T-helper 2 cell treated with Interferon-gamma antibody and Interleukin-4, amounts not matched to agents 5 μg/mL and 100 μg/mL, for 36 hours (primary cell): ENCODE measurements at places on chromosomes 5 and 9.

GRCh38 chr5:31731016-31731415 is 92.1 kb downstream of the PDZD2 start:
- DNase-seq, result no peak
- no peaks in the 10 kb centered on the region for H3K36me3 ChIP-seq
- no peak overlapping the region for H3K4me3 ChIP-seq
- no peak overlapping the region for H3K27ac ChIP-seq
- no peaks in the 10 kb centered on the region for H3K27me3 ChIP-seq

DNA sequence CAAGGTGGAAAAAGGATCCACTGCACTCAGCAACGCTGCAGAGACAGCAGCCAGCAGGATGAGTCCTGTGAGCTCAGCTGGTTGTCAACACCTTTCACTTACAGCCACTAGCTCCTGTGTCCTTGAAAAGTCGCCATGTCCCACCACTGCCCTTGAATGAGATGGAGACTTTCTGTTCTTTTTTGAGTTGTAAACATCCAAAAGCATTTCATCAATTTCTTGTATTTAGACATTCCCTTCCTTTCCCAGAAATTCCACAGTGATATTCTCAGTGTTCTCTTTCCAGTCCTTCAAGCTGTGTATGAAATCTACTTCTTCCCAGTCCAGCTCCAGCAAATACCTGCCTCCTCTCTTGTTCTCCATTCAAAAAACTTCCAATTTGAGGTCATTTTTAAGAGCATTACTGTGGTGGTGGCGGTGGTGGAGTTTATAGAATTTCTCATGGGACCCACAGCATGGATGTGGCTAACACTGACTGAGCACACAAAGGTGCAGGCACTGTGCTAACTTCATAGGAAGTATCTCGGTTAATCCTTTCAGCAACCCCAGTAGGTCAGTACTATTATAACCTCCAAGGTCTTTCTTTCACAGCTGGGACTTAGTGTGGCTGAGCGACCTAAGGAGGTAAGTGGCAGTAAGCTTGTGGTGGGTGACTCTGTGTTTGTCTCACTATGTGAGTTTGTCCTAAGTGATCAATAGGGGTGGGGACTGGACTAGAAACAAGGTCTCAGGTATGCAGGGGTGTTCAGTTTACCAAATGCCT is 15.0 kb upstream of the GPX3 start:
- no peak overlapping the region for H3K27ac ChIP-seq
- no peaks in the 10 kb centered on the region for H3K4me1 ChIP-seq
- no peak for DNase-seq
- no peak overlapping the region for H3K4me3 ChIP-seq

DNA sequence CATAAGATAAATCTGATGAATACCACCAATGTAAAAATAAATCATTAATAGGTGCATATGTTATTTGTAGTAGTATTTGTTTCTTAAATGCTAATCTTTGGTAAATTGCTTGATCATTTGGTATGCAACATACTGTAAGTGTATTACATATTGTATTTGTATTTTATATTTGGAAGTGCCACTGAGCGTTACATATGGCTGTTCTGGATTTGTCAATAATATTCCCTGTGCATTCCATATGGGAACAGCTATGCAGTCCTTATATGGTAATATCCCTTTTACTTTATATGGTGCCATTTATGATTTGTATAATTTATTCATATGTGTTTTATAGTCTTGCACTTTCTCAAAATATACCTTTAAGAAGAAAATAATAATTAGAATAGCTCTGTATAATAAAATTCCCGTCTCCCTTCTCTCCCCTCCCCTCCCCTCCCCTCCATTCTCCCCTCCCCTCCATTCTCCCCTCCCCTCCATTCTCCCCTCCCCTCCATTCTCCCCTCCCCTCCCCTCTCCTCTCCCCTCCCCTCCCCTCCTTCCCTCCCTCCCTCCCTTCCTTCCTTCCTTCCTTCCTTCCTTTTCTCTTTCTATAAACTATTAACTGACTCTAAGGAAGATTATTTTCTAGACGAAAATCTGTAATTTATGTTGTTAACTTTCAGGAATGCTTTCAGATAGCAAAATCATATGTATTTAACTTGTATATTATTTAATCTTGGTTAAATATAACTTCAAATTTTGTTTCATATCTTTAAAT is 241.4 kb downstream of the CSNK1G3 start:
- H3K36me3 ChIP-seq, result no peaks in the 10 kb centered on the region
- H3K4me3 ChIP-seq, result no peak overlapping the region
- DNase-seq, result no peak
- no peak overlapping the region for H3K27ac ChIP-seq
- H3K4me1 ChIP-seq, result no peaks in the 10 kb centered on the region

- peaks cover 30% of the 10 kb centered on the region for H3K36me3 ChIP-seq
- H3K27ac ChIP-seq, result no peak overlapping the region
- no peak overlapping the region for H3K4me3 ChIP-seq
- DNase-seq, result no peak
- H3K4me1 ChIP-seq, result peaks cover 34% of the 10 kb centered on the region
- no peaks in the 10 kb centered on the region for H3K27me3 ChIP-seq
These were observed 6.7 kb downstream of the NCBP1 start for GRCh38 chr9:97640325-97640724.

- H3K36me3 ChIP-seq, result no peaks in the 10 kb centered on the region
- H3K27ac ChIP-seq, result no peak overlapping the region
- no peaks in the 10 kb centered on the region for H3K4me1 ChIP-seq
- DNase-seq, result no peak
- H3K27me3 ChIP-seq, result no peaks in the 10 kb centered on the region
These were observed 59.7 kb downstream of the COL23A1 start for GRCh38 chr5:178530526-178530925.

DNA sequence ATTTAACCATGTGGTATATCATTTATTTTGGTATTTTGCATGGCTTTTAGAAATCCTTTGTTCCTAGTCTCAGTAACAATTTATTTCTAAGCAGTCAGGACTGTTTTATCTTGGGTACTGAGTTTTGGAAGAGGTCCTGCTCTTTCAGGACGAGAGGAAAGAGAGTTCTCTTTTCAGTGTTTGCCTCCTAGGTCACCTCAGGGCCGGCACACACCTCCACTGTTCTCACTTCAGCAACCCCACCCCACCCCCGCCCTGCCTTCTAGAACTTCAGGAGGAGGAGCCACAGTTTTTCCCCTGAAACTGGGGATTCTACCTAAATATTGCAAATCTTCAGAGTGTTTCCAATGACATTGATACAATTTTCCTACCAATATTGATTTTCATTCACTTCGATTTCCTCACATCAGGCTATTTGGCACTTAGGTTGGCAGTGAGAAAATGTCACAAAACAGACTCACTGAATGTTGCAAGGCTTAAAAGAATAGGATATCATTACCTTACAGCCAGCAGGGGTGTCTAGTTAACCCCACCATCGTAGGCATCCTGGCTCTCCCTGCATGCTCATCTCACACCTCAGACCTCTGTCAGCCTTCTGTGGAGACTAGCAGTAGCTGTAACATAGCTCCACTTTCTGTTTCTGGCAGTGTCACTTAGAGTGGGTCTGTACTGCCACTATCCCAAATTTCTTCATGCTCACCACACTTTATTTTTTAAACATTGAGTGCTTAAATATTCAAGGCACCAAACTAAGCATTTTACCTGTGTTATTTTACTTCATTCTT is 5.4 kb downstream of the IGIP start:
- no peaks in the 10 kb centered on the region for H3K36me3 ChIP-seq
- DNase-seq, result no peak
- peaks cover 17% of the 10 kb centered on the region for H3K4me1 ChIP-seq
- peaks cover 6% of the 10 kb centered on the region for H3K27me3 ChIP-seq

DNA sequence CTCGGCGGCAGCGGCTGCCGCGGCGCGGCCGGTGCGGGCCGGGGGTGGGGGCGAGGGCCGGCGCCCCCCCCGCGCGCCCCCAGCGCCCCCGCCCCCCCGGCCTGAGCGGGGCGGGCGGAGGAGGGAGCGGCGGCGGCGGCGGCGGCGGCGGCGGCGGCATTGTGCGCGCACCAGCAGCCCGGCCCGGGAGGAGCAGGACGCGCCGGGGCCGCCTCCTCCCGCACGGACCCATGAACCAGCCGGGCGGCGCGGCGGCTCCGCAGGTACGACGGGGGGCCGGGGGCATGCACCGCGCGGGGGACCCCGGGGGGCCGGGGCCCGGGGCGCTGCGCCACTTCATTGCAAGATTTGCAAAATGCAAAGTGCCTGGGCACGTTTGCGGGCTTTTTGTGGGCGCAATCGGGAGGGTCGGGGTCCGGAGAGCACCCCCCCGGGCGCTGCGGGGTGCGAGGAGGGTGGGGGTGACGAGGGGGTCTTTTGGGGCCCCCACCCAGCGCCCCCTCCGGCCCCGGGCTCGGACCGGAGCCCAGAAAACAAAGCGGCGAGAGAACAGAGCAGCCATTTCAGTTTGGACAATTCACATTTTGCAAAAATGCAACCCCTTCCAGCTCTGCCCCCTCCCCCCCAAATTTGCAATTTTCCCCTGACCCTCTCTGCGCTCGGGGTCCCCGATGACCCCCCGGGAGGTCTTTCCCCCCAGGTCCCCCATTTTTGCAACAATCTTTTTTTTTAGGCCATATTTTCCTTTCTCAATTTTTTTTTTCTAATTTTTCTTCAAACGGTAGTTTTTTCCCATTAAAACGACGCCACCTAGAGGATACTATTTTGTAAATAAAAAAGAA is at the start of gene ZNF618:
ZNF618 (plus strand) TSS at position 159 of the 842 bp plus-strand sequence; CDS start at position 231, 72 bp downstream.
- peaks cover 39% of the 10 kb centered on the region for H3K27me3 ChIP-seq
- H3K36me3 ChIP-seq, result no peaks in the 10 kb centered on the region
- DNase-seq, result no peak

DNA sequence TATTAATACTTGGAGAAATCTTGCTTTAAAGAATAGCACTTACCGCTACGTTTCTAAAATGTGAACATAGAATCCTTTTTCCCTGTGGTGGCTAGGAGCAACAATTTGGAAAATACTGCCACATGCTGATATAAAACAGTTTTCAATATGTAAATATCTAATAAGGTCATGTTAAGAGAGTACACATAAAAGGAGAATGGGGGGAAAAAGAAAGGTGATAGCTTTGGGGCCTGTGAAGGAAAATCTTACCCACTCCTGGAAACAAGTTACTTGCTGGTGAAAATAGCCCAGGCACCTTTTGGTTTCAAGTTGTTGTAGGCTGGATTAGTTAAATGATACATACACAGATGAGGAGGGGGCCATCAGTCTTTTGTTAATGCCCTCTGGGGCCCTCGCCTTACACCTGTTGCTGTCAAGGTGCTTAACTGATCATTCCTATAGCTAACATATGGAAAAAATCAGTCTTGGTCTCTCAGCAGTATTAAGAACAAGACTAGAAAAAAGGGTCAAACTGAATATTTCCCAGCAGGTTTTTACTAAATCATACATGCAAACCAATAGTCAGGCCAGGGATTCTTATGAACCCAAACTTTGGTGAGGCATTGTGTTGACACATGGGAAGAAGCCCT is 24.1 kb downstream of the FYB1 start:
- H3K4me3 ChIP-seq, result peak overlapping the region; percentile 79
- H3K36me3 ChIP-seq, result peaks cover 51% of the 10 kb centered on the region
- peaks cover 67% of the 10 kb centered on the region for H3K4me1 ChIP-seq

- H3K36me3 ChIP-seq, result peaks cover 16% of the 10 kb centered on the region
- no peak overlapping the region for H3K27ac ChIP-seq
- H3K4me3 ChIP-seq, result no peak overlapping the region
- H3K4me1 ChIP-seq, result peaks cover 11% of the 10 kb centered on the region
These were observed 4.9 kb upstream of the SCAMP1 start for GRCh38 chr5:78355561-78355960.

DNA sequence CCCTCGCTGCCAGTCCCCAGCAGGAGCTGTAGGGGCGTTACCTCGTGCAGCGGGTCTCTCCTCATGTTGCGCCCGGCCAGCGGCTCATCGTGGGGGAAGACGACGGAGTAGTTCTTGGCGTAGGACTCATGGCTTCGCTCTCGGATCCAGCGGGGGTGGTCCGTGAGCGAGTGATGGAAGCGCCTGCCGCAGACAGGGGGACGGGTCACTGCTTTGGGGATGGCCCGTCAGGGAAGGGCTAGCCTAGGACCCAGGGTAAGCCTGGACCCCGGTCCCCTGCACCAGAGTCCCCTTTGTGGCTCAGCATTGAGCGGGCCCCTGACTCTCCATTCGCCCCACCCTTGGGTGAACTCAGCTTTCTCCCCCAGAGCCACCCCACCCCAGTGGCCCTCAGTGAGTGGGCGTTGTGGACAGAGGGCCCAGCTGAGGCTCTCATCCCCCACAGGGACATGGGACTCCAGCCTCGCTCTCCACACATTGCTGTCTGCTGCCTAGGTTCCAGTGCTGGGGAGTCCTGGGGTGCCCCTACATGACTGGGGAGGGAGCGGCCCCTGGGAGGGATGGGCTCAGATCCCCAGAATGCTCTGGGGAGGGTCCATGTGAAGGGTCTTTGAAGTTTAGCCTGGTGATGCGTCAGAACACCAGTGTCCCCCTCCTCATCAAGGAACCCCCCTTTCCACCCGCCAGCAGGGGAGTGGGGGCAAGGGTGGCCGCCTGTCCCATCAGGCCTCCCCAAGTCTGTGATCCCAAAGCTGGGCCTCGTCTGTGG is 29.7 kb downstream of the SARDH start:
- no peak overlapping the region for H3K27ac ChIP-seq
- H3K4me3 ChIP-seq, result no peak overlapping the region
- H3K4me1 ChIP-seq, result no peaks in the 10 kb centered on the region
- H3K27me3 ChIP-seq, result peaks cover 2% of the 10 kb centered on the region

- peaks cover 11% of the 10 kb centered on the region for H3K27me3 ChIP-seq
- no peak for DNase-seq
- peak overlapping the region; percentile 82 for H3K4me3 ChIP-seq
These were observed 7.3 kb downstream of the PRR7 start for GRCh38 chr5:177453852-177454396.

- no peak overlapping the region for H3K4me3 ChIP-seq
- H3K4me1 ChIP-seq, result peaks cover 5% of the 10 kb centered on the region
- no peak for DNase-seq
- H3K27me3 ChIP-seq, result no peaks in the 10 kb centered on the region
- H3K36me3 ChIP-seq, result no peaks in the 10 kb centered on the region
These were observed 134.5 kb downstream of the FANCC start for GRCh38 chr9:95182854-95183563.

DNA sequence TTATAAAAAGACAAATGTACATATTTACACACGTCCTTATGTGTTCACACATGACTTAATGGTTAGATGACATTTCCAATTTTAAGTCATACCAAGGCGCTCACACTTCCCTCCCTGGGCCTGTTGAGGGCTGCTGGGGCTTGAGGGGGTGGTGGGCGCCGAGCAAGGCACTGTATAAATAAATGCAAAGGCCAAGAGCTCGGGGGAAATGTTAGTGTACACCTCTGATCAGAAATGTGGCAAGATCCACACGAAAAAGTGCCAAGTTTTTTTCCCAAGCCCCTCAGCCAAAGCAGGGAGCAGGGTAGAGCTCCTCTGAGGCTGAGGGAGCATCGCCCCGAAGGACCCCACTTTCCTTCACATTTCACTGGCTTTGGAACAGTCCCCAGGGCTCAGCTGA is 7.5 kb downstream of the IRF1 start:
- no peak for DNase-seq
- H3K4me3 ChIP-seq, result no peak overlapping the region
- H3K4me1 ChIP-seq, result peaks cover 57% of the 10 kb centered on the region
- no peaks in the 10 kb centered on the region for H3K27me3 ChIP-seq
